ENCODE measurements at places on chromosomes 13 and 19.

- no peak for DNase-seq
These were observed 20.7 kb upstream of the CLN5 start for GRCh38 chr13:76971215-76971614.

- DNase-seq, result no peak
These were observed 162.0 kb downstream of the ITGBL1 start for GRCh38 chr13:101614491-101614890.

DNA sequence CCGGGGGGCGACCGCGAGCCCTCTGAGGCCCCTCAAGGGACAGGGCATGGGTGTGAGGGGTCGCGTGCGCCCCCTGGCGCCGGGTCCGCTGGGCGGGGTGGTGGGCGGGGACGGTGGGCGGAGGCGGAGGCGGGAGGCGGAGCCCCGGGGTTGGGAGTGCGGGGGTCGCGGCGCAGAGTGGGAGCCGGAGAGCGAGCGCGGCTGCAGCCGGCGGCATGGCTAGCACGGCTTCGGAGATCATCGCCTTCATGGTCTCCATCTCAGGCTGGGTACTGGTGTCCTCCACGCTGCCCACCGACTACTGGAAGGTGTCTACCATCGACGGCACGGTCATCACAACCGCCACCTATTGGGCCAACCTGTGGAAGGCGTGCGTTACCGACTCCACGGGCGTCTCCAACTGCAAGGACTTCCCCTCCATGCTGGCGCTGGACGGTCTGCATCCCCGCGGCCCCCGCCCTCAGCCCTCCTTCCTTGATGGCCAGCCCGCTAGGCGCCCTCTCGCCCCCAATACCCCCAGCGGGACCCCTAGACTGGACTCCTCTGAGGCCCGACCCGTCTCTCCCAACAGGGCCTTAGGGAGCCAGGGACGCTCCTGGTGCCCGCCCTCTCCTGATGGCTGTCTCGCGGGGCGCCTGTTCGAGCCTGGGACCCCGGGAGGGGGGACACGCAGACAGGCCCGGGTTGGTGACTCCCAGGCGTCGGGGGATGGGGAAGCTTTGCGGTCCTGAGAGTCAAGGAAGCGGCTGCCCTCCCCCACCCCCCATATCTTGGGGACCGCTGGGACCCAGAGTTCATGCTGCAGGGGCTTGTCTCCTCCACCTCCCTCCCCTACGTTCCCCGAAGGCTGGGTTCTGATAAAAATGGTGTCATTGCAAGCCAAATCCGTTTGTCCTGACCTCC lies at the start of gene CLDN10:
Gene CLDN10 (plus strand): TSS at position 182 of the 903 bp plus-strand sequence. CDS start 34 bp downstream, at position 216.
- no peak for DNase-seq

- peak; percentile 53 for DNase-seq
These were observed 30.1 kb downstream of the WDFY2 start for GRCh38 chr13:51614350-51614786.

DNA sequence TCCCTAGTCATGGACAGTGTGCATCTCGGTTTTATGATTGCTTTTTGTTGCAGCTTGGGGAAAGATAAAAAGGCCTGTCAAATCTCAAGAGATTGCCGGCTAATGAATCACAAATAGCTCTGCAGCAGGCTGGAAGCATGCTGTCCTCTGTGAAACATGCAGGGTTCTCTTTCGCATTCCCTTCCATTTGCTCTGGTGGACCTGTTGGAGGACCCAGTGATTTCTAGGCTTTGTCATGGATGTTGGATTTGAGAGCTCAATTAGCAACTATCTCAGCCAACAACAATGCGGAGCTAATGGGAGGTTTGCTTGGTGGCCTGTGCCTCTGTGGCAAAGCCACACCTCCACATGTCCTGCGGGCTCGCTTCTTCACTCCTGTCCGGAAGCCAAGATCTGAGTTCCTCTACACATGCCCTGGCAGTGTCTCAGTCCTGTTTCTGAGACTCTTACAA lies 418.1 kb upstream of the ARGLU1 start:
- no peak for DNase-seq

- no peak for DNase-seq
These were observed 641 bp upstream of the GDF15 start for GRCh38 chr19:18385359-18385674.

GRCh38 chr13:93689333-93689732 lies 462.7 kb downstream of the GPC6 start:
- DNase-seq, result no peak

DNA sequence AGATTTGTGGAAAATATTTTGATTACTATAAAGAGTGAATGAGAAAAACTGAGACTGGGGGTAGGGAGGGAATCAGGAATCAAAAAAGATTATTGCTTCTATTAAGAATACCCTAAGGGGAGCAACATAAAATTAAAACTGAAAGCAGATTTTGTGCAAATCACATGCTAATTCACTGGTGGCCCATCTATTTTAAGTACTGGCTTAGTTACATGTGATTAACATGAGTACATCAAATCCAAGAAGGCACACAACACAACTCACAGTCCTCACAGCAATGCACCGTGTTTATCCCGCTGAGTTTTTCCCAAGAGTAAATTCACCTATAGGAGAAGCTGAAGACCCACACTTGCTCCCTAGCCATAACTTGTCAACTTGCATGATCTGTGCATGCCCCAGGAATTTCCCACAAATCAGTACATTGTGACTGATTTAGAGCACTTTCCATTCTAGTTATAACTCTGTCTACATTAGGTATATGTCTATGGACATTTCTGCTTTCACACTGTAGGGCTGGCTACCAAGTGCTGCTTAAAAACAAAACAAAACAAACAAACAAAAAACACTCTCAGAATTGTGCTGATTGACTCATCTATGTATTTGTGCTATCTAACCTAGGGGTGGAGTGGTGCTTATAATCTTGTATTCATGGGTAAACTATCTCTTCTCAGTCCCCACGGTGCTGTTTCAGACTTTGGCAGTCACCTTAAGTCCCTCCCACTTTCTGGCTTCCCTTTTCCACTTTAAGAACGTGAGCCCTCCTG lies 24.3 kb downstream of the AMER2 start:
- no peak for DNase-seq

DNA sequence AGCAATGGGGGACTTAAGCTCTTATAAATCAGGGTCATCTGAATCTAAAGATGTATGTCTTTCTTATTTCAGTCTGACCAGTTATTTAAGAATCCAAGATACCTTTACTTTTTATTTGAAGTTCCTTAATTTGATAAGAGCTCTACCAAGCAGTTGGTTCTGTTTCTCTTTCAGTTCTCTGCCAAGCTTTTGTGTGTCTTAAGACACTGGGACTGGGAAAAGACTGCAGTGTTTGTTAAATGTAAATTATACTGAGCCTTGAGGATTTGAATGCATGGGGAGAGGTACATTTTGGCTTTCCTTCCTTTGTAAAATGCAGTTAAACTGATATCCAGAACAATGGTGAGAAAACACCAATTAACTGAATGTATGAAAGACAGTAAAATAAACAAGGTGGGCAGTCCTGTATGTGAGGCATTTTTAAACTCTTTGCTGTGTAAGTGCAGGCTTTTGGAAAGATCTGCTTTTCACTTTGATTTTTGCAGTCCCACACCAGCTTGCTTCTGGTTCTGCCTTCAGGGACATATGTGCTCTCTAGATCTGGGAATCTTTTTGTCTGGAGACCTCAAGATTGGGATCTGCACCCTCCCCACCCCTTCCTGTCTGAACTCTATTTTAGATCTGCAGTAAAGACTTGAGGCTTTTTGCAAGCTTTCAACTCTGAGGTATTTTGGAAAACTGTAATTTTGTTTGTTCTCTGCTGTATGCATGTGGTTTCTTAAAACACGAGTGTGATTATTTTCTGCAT lies 77.6 kb downstream of the LRCH1 start:
- DNase-seq, result no peak

GRCh38 chr19:42422092-42422900 lies 4.9 kb downstream of the LIPE start:
- DNase-seq, result no peak

DNA sequence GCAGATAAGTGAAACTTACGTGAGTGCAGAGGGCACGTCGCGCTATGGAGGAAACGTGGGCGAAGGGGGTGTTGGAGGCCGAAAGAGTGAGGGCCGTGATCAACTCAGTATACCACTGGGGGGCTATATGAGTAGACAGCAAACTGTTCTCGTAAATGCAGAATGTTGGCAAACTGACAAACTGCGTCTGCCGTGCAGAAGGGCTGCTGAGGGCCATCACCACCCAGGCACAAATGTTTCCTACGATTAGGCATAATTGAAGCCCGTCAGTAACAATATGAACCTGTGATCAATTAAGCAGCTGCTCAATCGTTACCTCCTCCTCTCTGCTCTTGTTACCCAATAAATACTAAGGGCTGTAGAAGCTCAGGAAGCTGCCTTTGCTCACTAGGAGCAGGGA lies 17.3 kb upstream of the MADCAM1 start:
- no peak for DNase-seq

DNA sequence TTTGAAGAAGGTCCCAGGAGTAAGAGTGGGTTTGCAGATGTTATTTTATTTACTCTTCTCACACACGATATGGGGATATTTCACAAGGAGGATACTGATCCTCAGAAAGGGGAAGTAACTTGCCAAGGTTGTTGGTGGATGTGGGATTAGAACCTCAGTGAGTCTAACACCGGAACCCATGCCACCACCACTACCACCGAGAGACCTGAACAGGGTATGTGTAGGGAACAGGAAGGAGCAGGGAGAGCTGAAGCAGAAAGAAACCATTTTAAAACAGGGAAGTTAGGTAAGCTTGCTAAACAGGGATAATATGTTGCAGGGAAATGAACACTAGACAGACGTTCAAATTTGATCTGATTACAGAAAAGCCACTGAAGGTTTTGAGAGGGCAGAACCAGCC lies 11.6 kb upstream of the CEACAM3 start:
- DNase-seq, result no peak

DNA sequence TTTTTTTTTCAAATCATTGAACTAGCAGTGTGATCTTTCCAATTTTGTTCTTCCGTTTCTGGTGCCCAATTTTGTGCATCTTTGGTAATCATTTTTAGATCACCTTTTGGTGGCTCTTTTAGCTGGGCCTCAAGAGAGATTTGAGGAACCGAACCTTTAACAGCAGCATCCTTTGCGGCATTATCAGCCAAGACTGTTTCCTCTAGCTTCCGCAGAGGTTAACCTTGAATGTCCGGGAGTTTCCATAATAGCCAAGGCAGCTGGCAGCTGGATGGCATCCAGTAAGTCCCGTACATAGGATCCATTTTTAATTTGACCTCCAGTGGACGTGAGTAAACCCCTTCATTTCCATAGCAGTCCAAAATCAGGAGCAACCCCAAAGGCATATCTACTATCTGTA lies 9.6 kb downstream of the IRGC start:
- no peak for DNase-seq
